ENCODE measurements at places on chromosomes 2 and 18. TPM values are rescaled to one million over a fixed set of nuclear protein-coding genes. Genes with fewer than 3 reads are reported as not detected.

GRCh38 chr2:239291475-239292350 lies 109.1 kb downstream of the HDAC4 start:
- DNase-seq = no peak

- DNase-seq = no peak
These were observed 148.9 kb downstream of the DTNB start for GRCh38 chr2:25524507-25524906.

GRCh38 chr2:224927011-224927410 lies 115.3 kb downstream of the DOCK10 start:
- DNase-seq = no peak

DNA sequence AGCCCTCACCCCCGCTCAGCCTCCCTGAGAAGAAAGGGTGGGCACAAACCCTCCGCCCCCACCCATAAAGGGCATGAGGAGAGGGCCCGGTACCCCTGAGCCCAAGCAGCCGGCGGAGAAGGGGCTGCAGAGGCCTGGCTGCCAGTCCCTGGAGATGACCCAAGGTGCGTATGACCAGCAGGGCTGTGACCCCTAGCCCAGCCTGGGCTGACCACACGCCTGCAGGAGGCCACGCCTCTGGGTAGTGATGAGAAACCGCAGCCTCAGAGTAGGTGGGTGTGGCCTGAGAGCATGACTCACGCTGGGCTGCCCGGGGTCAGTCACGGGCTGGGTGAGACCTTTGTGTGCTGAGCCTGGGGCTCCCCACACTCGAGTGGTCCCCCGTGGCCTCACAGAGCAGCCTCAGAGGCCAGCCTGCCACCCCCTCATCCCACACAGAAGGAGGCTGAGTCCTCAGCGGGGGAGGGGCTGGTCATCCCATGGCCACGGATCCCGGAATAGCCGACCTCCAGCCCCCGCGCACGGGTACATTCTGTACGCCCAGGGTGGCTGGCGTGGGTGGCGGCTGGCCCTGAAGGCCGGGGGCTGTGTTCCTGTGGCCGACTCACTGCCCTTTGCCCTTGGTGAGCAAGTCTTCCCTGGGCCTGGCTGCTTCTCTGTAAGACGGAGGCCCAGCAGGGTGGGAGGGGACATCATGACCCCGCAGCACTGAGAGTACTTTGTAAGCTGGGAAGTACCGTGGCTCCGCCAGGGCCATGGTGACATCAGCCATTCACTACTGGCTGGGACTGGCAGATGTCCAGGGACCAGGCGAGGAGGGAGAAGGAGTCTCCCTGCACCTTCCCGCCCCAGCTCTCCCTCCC lies 110.8 kb upstream of the OTOS start:
- DNase-seq = no peak

GRCh38 chr2:42792087-42792582 lies 248 bp downstream of the HAAO start:
- DNase-seq = no peak

DNA sequence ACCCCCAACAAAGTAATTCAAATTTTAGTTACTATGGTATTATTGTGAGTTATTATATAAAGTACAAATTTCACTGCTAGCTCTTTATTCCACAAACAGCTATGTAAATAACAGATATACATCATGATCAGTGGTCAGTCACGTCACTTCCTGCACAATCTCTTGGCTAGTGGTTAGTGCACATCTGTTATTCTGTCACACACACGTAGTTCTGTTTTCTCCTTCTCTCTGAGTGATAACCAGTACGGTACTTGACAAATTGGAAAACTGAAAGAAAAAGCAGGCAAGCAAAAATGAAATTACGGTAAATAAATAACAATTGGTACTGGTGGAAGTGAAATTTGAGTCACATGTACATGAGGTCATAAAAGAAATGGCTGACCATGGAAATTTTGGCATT lies 728.7 kb downstream of the CCDC85A start:
- DNase-seq = no peak

The CCDC85A gene
- total RNA-seq = not detected

The SP110 gene
- total RNA-seq = 172 TPM

The SPEG gene
- total RNA-seq = 16.9 TPM

The PLEK gene
- 3.7 TPM for total RNA-seq

The XDH gene
- total RNA-seq = not detected

The TRIM43 gene
- not detected for total RNA-seq

The CTDP1 gene
- total RNA-seq = 41.2 TPM

Measured in naive thymus-derived CD4-positive, alpha-beta T cell (primary cell).